ENCODE measurements at places on chromosomes 12 and 14.

- no peak for DNase-seq
Measured at GRCh38 chr14:73427516-73428264, 30.7 kb downstream of the NUMB start.

DNA sequence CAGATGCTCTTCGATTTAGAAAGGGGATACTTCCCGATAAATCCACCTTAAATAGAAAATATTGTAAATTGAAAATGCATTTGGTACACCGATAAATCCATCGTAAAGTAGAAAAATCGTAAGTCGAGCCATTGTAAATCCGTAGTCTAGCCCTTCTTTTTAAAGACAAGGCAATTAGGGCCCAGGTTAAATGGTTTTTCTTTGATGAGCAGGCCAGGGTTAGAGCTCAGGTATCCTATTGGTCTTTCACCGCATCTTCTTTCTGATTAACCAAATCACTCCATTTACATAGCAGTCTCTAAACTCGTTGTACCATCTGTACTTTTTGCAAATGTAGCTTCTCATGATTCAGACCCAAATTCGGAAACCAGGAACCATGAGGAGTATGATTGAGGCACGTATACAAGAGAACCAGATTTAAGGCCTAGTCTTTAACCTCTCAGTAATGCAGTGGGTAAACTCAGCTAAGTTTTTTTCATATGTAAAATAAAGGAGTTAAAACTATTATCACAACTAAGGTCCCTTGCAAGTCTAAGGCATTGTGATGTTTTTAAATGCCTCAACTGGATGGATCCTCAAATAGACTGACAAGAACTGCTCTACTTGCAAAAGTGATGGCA is 2.2 kb upstream of the YAF2 start:
- DNase-seq, result no peak

DNA sequence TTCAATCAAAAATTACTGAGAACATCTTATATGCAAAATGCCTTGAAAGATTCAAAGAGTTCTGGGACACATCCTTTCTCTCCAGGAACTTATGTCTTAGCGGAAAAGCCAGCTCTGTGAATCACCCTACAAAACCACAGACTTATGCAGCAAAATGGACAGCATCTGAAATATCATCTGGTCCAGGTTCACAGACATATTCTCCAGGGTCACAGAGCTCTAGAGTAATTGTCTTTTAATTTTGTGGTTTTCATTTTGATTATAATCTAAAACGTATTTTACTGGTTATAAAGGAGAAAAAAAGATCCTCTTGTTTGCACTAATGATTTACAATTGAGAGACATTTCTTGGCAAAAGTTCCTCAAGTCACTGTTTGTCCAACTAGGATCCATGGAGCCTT is 246.2 kb downstream of the MSRB3 start:
- peak; percentile 94 for DNase-seq

DNA sequence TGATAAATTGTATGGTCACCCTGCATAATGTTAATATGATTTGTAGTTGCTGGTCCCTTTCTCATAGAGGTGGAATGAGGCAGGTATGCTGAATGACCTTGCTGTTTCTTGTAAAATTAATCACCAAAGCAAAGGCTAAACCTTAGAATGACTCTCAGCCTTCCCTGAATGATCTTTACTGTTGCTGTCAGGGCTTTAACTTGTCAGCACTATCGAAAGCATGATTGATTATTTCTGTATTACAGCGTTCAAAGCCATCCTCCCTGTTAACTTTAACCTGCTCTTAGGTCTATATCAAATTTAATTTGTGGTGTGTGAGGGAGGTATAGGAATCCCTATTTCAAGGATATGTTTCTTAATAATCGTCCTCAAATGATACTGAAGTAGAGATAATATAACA is 23.1 kb downstream of the RASSF8 start:
- DNase-seq, result no peak

GRCh38 chr14:82755923-82756322 is 1222.3 kb upstream of the SEL1L start:
- DNase-seq, result no peak

DNA sequence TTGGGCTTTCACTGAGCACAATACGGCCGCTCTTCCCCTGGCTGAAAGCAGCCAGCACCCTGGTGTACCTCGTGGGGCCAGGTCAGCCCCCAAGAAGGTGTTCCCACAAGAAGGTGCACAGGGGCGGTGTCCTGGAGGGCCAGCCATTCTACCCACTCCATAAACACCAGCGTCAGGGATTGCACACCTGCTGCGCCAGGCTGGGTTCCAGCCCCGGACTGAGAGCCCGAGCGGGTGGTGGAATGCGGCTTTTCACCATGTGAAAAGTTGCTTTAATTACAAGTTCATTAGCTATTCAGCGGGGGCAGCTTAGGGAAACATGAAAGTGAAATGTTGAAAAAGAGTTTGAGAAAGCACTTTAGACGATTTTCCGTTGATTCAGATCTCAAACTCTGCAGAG is 17.5 kb upstream of the MMP17 start:
- no peak for DNase-seq

- DNase-seq, result no peak
Measured at GRCh38 chr12:85711735-85712390, 124.3 kb downstream of the RASSF9 start.

- DNase-seq, result no peak
Measured at GRCh38 chr12:27541031-27541719, 17.2 kb downstream of the PPFIBP1 start.

DNA sequence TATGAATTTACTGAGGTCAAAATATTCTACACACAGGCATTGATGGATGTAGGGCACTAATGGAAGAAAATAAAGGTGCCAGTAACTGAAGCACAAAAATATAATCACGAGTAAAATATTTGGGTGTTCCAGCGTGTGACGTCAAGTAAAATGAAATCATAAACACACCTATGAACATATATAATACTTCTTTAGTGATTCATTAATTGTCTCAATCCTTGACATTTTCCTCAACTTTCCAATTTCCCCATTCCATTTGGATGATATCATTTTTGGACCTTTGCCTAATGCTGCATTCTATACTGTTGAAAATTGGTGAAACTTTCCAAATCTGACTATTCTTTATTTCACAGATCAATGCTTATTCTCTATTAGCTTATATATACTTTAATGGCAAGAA is 649.3 kb downstream of the GALC start:
- DNase-seq, result peak; percentile 2

GRCh38 chr12:93008044-93008778 is 79.1 kb upstream of the EEA1 start:
- no peak for DNase-seq

Data from fibroblast of upper back skin (primary cell).